ENCODE measurements at places on chromosomes 1 and 21.
A peak's percentile ranks its signal among the peaks of the same experiment; 100 is the strongest.

DNA sequence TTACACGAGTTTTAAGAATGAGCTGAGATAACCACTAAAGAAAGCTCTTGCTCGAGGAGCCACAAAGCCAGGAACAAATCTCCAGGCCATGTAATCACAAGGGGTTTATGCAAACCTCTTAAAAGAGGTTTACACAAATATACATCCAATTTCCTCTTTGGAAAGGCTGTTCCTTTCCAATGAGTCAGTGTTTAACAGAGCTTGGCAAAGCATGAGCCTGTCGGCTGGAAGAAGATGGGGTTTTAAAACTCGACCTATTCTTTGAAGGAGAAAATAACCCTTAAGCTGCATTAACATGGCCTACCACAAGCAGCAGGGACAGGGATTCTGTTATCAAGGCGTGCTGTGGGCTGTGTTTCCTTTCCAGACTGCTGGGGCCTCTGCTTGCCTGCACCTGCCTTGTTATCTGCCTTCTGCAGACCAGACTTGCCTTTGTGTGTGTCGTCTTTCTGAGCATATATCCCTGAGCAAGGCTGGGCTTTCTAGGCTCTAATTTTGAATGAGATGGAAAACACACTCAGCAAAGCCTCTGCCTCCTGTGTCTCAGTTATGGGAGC lies 40.6 kb upstream of the CYP2J2 start:
- no peak for ATAC-seq

DNA sequence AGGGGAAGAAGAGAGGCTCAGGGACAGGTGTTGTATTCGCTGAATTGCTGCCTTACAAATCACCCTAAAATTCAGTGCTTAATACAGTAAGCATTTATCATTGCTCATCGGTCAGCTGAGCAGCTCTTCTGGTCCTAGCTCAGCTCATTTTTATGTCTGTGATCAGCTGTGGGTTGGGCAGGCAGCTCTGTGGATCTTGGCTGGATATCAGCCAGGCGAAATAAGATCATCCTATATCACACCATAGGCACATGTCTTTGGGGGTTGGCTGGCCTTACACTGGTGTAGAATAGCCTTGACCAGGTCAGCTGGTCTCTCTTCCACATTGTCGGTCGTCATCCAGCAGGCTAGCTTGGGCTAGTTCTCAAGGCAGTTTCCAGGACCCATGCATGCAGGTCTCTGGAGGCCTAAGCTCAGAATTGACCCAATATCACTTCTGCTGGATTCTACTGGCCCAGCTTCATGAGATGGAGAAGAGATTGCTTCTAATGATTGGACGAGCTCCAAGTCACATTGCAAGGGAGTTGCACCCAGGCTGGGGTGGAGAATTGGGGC lies 448.6 kb downstream of the KIF26B start:
- ATAC-seq: no peak

GRCh38 chr1:48683839-48684238 lies 92.9 kb downstream of the BEND5 start:
- peak; percentile 41 for ATAC-seq

DNA sequence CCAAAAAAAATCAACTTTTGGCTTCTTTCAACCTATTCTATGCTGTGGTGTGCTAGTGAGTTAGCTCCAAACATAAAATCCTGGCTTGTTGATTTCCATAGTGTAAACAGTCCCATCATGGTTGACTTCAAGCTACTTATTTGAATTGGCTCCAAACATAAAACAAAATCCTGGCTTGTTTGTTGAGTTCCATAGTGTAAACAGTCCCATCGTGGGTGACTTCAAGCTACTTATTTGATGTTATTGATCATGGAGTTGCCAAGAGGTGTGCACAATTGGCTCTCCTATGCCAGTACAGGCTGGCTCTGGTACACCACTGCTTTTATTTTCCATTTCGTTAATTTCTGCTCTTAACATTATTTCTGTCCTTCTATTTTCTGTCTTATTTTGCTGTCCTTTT lies 1.8 kb upstream of the COA6 start:
- no peak for ATAC-seq

All from gastroesophageal sphincter (tissue), 4 donors.